Chondrocyte (in vitro differentiated cells): ENCODE measurements at places on chromosomes 16 and 17. TPM values are rescaled to one million over a fixed set of nuclear protein-coding genes. Genes with fewer than 3 reads are reported as not detected.

GRCh38 chr17:13510062-13510461 is 91.7 kb downstream of the HS3ST3A1 start:
- DNase-seq = no peak

DNA sequence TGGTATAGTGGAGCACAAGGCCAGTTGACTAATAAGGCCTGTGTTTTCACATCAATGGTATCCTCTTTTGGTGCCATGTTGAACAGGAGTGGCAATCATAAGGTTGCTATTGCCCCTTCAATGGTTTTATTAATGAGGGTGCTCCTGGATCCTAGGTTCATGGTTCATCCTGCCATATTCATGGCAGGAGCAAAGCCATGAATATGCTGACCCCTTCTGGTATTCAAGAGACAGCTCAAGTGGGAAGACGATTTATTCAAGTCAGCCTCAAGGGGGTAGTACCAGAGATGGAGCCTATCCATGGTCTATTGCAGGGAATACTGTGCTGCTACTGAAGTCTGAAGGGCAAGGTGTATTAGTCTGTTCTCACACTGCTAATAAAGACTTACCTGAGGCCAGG is 2.6 kb downstream of the ABCA9 start:
- DNase-seq = no peak

DNA sequence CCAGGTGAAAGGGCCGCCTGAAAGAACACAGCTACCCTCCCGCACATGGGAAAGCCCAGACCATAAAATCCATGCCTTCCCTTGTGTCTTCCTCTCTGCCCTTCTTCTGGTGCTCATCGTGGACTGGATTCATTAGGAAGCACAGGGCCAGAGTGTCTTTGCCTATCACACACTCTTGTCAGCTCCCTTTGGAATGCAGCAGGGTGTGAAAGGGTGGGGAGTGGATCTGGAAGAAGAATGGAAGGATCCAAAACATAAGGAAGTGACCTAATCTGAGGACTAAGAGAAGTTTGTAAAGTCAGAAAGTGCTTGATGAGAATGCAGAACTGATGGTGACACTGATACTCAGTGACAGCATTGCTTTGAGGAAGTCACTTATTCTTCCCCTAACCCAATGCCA is 1147.3 kb upstream of the GOT2 start:
- no peak for DNase-seq

DNA sequence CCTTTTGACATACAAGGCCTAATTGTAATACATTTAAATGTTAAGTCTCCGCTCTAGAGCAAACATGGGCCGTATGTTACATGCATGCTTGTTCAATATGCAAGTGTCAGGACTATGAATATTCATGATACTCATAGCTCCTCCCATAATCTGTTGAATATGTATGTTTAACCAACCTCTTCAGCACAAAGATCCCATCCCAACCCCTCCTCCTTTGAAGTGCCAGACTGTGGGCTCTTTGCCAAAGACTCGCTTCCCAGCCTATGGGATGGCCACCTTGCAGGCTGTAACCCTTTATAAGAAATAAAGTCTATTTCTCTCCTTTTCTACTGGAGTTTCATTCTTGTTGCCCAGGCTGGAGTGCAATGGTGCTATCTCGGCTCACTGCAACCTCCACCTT is 156.2 kb downstream of the ABCC12 start:
- no peak for DNase-seq

- DNase-seq = no peak
Measured at GRCh38 chr16:72072514-72073342, 9.7 kb downstream of the HPR start.

- no peak for DNase-seq
Measured at GRCh38 chr17:76679239-76679638, 31.5 kb downstream of the MXRA7 start.

DNA sequence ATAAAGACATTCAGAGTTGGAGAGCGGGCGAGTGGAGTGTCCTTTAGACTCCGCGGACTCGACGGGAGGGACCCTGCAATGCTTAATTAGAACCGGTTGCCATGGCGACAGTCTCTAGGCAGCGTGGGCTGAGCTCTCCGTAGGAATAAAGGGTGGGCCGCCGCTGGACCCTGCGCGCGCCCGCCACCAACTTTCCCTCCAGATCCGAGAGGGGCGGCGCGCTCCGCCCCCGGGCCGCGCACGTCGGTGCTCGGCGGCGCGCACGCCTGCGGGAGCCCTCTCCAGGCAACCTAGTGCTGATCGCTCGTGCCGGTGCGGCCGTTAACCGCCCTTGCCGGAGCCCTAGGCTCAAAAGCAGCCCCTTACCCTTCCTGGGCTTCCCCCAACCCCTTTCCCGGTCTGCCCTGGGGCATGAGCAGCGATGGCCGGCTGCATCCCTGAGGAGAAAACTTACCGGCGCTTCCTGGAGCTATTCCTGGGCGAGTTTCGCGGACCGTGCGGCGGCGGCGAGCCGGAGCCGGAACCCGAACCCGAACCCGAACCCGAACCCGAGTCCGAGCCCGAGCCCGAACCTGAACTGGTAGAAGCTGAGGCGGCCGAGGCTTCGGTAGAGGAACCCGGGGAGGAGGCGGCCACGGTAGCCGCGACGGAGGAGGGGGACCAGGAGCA is at the start of gene PPM1E:
TSS of gene PPM1E (plus strand) at position 278 of the 669 bp plus-strand sequence.
- no peak for DNase-seq

DNA sequence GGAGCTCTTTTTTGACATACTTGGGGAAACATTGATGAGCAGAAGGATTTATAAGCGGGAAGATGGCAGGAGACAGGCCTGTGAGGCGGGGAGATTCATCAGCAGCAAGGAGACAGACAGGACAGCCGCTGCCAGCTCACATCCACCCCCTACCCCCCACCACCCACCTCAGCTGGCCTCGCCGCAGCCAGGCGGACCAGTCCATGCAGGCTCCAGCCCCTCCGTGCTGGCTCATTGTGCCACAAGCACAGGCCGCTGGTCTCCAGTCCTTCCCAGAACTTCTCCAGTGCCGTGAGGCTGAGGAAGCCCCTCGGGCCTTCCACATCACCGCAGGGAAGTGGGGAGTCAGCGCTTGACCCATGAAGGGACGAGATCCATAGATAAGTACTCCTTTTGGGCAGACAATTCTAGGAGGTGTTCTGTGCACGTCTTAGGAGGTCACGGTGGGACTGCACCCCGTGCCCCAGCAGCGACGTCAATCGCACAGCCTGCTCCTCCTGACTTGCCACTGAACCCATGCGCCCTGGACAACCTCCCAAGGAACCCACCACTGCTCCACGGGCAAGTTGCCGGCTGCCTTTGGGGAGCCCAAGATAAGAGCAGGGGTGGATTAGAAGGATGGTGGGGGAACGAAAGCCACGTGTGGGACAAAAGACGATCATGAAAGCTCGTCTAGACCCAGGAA is 323.6 kb downstream of the C16orf95 start:
- no peak for DNase-seq

DNA sequence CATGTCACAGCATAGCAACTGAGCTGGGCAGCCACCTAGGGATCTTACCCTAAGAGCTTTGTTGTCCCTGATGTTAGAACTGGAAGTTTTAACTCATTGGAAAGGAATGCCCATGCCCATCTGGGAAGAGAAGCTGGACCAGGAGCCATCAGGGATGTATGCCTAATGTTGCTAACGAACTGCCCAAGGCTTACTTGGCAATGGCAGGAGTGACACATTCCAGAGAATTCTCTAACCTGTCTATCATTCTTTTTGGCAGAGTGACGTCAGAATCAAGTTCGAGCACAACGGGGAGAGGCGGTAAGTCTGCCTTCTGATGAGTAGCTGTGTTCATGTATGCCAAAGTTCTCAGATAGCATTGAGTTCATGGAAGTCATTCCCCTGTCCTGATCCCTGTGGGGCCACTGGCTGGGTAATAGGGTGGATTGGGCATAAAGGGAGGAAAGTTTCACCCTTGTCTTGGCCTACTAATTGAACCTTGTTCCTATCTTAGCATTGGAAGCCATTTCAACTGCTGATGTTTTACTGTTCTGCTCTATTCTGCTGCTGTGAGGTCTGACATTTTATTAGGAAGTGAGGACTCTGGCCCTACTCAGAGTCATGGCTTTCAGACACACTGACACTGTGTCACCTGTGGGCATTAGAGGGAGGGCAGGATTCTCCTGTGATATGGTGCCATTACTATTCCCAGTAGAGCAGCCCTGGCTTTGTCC is 23.7 kb downstream of the MAP3K3 start:
- DNase-seq = no peak

- no peak for DNase-seq
Measured at GRCh38 chr16:86618431-86619238, 40.3 kb downstream of the FOXL1 start.

GRCh38 chr16:88697831-88698615 is 8.2 kb downstream of the RNF166 start:
- no peak for DNase-seq

- DNase-seq = no peak
Measured at GRCh38 chr16:22239131-22239805, 33.2 kb downstream of the EEF2K start.

DNA sequence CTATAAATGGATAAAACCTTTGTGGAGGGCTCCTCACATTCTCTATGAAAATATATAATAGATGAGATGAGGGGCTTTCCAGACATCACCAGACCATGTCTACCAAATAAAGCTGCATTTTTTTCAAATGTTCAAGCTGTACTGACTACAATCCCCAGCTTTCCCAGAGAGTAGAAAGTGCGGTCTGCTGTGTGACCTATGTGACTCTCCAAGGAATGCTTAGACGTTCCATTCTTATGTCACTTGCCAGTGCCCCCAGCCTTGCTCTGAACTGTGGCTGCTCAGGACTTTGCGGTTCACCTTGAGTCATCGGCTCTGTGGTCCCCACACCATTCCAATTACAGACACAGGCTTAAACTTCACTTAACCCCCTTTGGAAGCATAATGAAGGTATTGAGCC is 47.8 kb upstream of the SCNN1B start:
- DNase-seq = no peak

DNA sequence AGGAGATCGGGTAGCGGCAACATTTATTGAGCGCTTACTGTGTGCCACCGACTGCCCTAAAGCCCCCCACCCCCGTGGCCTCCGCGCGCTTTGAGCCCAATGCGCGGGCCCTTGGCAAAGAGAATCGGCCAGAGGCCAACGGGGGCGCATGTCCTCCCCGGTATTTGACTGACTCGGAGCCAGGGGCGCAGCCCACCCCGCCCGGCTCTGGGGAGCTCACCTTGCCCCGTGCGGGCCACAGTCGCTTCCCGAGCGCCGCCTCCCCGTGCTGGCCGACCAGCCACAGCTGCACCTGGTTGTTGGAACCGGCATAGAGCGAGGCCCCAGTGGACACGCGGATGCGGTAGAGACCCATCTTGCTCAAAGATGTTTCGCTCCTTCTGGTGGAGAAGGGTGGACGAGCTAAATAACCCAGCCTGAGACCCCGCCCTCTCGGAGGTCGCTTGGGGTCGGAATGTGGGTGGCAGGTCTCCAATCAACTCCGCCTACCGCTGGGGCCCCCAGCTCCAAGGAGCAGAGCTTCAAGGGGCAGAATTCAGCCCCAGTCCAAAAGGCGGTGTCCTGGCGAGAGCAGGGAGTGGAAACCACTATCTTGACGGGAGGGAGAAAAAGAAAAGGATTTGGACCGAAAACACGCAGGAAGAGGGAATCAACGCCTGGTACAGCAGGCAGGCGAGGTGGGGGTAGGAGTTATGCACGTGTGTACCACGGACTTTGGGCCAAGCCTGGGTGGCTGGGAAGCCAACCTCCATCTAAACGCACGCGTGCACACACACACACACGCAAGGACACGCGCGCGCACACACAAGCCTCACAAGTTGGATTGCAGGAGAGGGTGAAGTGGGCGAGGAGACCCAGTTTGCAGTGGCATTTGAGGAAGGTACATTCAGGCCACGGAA is at the start of gene ALOX15:
TSS of gene ALOX15 (minus strand) at position 382 of the 899 bp plus-strand sequence. CDS start at position 355, 27 bp downstream.
- DNase-seq = no peak

DNA sequence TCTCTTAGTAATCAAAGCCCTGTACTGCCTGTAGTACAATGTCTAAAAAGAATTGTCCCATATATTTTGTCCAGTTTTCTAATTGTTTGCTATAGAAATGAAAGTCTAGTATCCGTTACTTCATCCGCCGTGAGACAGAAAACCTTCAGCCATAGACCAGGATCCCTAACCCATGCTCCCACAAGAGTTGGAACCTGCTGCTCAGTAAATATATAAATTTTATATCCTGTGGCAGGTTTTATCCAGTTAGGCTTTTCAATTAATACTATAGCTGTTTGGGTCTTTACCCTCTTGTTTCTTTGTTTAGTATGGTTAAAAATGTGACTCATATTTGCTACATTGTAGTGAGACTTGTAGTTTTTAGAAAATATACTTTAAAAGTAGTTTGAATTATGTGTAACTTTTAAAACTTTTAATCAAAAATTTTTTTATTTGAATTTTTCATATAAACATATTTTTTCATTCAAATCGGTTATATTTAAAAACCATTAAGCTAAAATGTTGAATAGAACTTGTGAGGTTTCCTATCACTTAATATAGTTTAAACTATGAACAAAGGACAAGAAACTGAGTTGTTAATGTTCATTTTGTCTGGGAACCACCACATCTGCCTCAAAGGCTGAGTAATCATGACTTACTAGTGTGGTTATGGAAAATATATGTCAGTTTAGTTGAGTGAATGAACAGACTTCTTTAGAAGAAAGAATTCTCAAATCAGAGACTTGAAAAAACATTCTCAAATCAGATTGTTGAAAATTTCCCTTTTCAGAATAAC is 54.8 kb downstream of the VMP1 start:
- no peak for DNase-seq

- DNase-seq = no peak
Measured at GRCh38 chr17:56653877-56654276, 60.4 kb downstream of the NOG start.

- no peak for DNase-seq
Measured at GRCh38 chr17:51430591-51430990, 170.2 kb downstream of the UTP18 start.

DNA sequence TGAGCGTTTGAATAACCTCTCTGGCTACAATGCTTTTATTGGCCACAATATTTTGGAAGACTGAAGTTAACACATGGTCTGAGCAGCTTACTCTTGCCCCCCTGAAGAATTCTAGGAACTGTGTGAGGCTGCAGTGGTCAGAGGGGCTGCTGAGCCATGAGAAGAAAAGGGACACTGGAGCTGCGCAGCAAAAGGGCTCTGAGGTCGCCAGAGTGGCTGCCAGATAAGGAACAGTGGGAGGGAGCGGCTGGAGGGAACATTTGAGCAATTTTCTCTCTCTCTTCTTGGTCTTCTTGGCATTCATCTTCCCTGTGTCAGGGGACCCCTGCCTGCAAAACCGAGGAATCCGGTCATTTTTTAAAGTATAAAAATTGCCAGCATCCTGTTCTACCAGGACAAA is 66.1 kb downstream of the CPPED1 start:
- no peak for DNase-seq

CDH8 gene
- 2.8 to 6.2 TPM (median 5.7 TPM) in 3 replicates for total RNA-seq

SOCS7 gene
- 17.8 to 19.5 TPM (median 17.9 TPM) in 3 replicates for total RNA-seq

CCL3 gene
- total RNA-seq = not detected in 3 replicates

ITGA2B gene
- total RNA-seq = 1.7 to 2.2 TPM (median 2.0 TPM) in 3 replicates

CCL7 gene
- not detected in 3 replicates for total RNA-seq

C16orf95 gene
- 6.9 to 8.8 TPM (median 7.2 TPM) in 3 replicates for total RNA-seq

MYCBPAP gene
- 0.99 to 1.2 TPM (median 1.00 TPM) in 3 replicates for total RNA-seq
